ENCODE measurements at places on chromosomes 5 and 9.

DNA sequence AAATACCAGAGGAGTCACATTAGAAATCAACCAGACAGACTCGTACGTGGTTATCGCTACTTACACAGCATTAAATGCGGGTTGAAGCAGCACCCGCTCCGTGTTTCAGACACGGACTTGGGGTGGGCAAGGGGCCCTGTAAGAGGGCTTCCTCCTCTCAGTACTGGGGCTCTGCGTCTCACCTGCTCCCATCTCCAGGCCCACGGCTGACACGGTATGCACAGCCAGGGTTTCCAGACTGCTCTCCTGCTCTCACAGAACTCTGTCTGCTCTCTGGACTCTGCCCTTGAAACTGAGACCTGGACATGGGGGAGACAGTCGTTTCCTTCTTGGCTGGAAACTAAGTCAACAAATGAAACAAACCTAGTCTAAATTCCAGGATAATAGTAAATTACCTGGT is 24.7 kb upstream of the RASGEF1C start:
- DNase-seq: no peak

DNA sequence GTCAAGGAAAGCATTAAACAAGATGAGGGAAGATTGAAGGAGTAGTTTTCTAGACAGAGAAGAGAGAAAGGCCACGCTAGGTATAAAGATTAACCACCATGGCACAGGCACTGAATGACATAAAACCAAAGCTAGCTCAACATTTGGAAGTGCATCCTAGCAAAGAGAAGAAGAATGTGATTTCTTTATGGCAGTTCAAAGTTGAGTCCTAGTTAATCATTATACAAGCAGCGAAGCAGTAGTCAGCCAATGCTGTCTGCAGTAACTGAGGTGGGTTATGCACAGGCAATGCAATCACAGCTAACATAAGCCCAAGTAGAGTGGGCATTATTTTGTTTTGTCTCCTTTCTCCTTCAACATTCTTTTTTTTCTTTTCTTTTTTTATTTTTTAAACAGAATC is 24.0 kb upstream of the ANKRD31 start:
- no peak for DNase-seq

DNA sequence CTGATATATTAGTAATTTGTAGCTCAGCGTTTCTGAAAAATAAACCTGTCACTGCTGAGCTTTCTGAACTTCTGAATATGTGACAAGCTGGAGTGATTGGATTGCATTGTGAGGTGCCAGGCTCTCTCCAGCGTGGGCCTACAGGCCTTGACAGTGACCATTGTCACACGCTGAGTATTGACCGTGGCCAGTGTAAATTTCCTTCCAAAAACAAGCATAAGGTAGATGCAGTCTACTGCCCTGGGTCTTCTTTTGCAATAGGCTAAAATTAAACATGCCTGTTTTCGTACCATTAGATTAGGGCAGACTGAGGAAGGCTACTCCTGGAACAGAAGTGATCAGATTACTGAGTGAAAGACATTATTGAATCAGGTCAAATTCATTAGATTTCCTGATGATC is 60.2 kb downstream of the SPEF2 start:
- no peak for DNase-seq

GRCh38 chr9:76680716-76681425 is 83.4 kb upstream of the PCA3 start:
- DNase-seq: no peak

DNA sequence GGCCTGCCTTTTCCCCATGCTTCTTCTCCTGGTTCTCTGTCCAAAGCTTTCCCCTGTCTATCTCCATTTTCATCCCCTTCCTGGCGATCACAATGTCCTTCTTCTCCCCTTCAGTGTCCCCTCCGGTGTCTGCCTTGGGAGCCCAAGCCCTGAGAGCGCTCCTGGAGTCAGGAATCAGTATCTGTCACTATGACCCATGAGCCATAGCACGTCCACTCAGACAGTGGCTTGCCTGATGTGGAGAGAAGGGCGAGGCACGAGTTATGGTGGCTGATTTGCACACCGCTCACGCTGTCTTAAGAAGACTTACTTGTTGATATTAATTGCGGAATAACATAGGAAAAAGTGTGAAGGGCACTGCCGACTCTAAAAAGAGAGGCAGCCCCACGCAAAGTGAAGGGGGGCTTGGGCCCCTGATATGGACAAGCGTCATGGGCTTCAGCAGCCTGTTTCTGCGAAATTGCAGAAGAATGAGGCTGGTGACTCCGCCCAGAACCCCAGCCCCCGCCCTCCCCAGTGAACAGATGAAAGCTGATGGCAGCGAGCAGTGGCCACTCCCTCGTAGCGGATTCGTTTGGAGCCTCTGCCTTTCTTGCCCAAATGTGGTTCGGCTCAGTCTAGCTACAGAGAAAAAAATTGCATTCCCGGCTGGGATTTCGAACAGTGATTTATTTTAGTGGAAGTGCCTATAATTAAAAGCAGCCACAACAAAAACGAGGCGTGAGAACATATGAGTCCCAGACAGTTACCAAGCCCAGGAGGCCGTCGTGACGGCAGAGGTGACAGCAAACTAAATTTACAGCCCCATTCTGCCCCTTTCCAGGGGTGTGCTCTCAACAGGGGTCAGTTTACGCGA is 149.8 kb downstream of the ICE1 start:
- peak; percentile 91 for DNase-seq

GRCh38 chr5:39282561-39282960 is 63.2 kb upstream of the FYB1 start:
- DNase-seq: no peak

- DNase-seq: no peak
These were observed 8.3 kb upstream of the ZBTB34 start for GRCh38 chr9:126852086-126852688.

DNA sequence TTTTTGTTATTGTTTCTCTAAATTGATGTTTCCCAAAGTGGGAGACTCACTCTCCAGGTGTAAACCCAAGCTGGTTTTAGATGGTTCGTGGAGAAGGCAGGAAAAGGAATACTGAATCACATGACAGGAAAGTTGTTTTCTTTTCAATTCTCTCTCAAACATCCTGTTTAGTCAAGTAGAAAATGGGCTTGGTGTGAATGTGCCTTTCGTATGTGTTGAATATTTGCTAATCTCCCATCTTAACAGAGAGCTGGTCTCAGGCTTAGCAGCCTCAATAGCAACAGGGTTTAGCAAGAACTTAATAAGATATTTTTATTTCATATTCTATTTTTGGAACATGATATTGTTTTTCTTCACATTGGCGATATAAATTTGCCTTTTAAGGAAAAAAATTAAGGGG is 119.7 kb downstream of the INSYN2B start:
- no peak for DNase-seq

GRCh38 chr9:127975376-127976315 is 5.1 kb downstream of the EEIG1 start:
- no peak for DNase-seq

DNA sequence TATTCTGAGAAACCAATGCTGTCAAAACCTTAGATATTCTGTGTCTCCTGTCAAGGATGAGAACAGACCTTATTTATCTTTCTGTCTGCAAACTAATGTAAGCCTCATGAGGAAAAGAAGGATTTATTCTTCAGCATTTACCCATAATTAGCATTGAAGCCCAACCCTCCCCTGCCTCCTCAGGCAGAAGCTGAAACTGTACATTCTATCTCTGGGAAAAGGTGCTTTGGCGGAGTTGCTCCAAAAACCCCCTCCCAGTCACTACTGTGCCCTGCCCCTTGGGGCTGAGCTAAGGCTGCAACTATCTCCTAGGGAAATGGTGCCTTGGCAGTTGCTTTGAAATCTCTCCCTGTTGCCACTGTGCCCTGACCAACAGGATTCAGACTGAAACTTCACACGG is 106.2 kb upstream of the TLR4 start:
- DNase-seq: no peak

DNA sequence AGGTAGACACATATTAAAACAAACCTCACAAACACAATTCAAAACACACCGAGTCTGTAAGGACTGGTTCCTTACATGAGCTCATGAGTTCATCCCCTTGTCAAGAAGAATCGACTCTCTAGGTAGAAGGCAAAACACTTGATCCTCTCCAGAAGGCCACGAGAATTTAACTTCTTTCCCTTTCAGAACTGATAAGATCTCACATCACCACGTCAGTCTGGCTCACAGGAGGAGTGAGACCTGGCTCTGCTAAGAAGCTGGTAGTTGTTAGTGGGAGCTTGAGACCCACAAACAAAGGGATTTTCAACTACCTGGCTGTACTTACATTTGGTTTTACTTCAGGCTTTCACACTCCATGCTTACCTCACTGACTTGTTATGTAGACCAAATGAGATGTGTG is 459.2 kb downstream of the ARHGEF28 start:
- DNase-seq: peak; percentile 60

DNA sequence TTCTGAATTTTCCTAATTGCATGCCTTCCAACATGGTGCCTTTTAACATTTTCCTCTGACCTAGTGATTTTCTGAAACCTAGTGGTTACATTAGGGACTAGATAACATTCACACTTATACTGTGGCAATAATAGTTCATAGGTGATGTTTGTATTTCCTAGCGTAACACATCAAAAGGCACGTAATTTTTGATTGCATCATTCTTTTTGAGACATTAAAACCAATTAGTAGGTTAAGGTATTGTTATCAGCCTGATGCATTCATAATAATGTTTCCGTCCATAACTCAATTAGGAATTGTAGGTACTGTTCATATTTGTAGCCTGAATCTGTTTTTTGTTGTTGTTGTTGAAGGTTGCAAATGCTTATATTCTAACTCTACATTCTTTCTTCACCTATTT is 192.4 kb downstream of the ANXA1 start:
- no peak for DNase-seq

DNA sequence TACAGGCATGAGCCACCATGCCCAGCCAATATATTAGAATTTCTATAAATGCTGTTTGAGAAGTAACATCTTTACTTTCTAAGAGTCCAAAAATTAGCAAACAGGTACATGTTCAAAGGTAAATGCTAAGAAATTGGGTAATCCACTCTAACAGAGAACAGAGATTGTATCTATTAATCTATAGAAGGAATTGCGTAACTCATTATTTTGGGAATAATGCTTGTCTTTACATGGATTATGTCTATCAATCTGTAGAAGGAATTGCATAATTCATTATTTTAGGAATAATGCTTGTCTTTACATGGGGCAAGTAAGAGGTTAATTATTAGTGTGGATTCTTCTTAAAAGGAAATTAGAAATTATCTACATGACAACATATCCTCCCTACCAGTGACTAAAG is 30.5 kb downstream of the CCNH start:
- DNase-seq: no peak

DNA sequence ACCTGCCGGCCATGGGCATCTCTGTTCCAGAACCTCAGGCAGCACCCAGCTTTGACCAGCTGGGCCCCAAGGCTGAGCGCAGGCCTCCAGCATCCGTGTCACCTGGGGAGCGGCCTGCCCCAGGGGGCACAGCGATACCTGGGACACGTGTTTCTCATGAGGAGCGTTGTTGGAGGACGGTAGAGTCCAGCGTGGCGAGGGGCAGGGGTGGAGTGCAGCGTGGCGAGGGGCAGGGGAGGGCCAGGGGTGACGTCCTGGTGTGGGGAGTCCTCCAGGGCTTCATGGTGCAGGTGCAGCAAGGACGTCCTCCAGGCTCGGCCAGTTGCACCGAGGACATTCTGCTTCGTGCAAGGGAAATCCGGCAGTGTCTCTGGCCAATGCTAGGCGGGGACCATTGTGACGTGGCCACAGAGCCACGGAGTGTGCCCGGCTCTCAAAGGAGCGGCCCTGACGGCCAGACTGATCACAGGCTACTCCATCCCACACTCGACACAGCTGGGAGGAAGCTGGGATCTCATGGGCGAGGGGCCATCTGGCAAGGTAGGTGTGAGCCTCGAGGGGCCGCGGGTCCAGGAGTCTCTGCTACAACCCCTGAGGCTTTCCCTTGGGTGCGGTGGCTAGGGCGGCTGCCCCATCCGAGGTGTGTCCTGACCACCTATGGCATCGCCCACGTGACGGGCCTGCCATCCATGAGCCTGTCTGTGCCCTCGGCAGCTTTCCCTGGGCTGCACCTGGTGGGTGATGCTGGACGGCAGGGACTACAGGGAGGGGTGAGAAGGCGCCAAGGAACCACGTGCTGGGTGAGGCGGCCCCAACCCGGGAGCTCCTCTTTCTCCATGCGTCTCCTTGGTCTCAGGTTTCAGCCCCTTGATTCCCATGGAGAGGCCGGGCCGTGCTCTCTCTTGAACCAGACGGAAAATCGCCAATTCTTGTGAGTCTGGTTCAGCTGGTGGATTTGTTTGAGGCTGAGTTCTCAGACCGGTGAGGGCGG is 33.8 kb downstream of the SLC9A3 start:
- DNase-seq: no peak

DNA sequence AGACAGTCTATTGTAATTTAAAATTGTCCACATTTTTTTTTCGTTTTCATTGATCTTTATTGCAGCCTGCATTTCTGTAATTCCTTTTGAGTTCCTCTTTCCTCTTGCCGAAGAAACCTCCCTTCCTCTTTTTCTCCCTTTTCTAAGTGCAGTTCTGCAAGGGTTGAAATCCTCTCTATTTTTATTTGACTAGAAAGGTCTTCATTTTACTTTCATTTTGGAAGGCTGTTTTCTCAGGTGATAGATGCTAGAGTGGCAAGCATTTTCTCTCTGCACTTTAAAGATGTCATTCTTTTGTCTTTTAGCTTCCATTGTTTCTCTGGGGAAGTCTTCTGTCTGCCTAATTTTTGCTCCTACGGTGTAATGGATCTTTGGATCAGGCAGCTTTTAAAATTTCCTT is 248.5 kb downstream of the SMARCA2 start:
- no peak for DNase-seq

DNA sequence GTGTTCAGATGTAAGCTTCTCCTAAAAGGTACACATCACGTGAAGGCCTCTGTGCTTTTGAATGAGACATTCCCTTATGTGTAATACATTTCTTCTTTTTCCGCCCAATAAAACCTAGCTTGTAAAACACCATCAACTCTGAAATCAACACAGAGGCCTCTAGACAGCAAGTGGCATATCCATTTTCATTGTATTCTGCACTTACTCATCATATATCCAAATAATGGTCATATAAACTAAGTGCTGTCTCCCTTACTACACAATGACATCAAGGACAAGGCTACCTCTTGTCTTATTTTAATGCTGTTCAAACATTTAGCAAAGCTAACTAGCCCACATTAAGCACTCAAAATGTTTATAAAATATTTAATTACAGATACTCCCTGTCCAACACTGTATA is 108.5 kb downstream of the ELAVL2 start:
- DNase-seq: no peak

- DNase-seq: no peak
These were observed 129.0 kb downstream of the PIK3R1 start for GRCh38 chr5:68344447-68345111.

DNA sequence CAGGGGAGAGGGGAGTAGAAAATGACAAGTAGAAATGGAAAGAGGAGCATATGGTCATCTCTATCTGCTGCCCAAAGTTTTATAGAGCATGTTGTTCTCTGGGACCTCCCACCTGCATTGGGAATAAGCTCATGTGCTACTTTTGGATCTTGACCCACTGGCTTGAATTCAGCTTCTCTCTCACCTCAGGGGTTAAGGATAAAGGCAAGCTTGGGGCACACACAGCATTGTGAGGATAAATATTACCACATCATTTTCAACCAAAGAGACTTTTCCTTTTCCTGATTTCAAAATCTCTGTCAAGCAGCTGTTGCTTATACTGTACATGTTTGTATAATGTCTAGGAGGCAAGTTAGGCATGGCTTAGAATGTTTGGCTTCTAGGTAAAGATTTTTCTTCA is 16.6 kb downstream of the ATP10B start:
- DNase-seq: no peak

Measured in esophagus muscularis mucosa (tissue), 4 donors.